Gastroesophageal sphincter (tissue), 4 donors: ENCODE measurements at places on chromosomes 5 and 9. TPM values are rescaled to one million over a fixed set of nuclear protein-coding genes. Genes with fewer than 3 reads are reported as not detected.

NUDT12 gene
- 20.7 TPM for total RNA-seq

- ATAC-seq, result peak; percentile 36
These were observed 93.0 kb upstream of the DAB2 start for GRCh38 chr5:39517800-39518199.

- ATAC-seq, result no peak
These were observed 32.6 kb downstream of the CD180 start for GRCh38 chr5:67163863-67164595.

GRCh38 chr5:56161439-56161823 is 71.7 kb downstream of the ANKRD55 start:
- no peak for ATAC-seq

- ATAC-seq, result peak; percentile 69
These were observed 212.8 kb downstream of the NXNL2 start for GRCh38 chr9:88747768-88748167.

- no peak for ATAC-seq
These were observed 54.2 kb downstream of the SLCO4C1 start for GRCh38 chr5:102241809-102242421.
